ENCODE measurements at places on chromosomes 16 and 17.

- no peak for DNase-seq
These were observed 3.0 kb upstream of the MTMR4 start for GRCh38 chr17:58517378-58517927.

DNA sequence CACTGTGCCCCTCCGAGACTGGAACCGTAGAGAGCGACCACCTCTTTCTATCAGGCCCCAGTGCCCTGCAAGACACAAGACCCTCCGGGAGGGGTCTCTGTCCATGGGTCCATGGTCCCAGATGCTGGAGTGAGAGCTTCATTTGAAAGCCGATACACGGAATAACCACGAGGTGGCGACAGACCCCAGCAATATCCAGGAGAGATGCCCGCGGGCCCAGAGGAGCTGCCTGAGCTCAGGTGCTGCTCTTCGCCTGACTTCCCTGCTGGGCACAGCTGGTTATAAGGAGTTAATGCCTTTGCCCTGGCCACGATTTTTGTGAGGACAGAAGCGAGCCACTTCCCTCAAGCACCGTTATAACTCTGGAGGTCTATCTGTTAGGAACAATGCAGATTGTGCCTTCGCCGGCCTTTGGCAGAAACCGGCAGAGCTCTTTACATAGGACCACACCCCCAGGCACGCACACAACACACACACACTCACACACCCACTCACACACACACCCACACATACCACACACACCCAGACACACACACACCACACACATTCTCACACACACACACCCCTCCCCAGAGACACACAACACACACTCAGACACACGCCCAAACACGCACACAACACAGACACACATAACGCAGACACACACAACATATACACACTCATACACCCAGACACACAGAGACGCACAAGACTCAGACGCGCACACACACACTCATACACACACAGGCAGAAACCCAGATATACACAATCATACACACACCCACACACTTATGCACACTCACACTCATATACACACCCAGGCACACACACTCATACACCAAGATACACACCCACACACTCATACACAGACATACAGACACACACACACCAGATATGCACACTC, 436.4 kb downstream of the SOX9 start:
- no peak for DNase-seq

DNA sequence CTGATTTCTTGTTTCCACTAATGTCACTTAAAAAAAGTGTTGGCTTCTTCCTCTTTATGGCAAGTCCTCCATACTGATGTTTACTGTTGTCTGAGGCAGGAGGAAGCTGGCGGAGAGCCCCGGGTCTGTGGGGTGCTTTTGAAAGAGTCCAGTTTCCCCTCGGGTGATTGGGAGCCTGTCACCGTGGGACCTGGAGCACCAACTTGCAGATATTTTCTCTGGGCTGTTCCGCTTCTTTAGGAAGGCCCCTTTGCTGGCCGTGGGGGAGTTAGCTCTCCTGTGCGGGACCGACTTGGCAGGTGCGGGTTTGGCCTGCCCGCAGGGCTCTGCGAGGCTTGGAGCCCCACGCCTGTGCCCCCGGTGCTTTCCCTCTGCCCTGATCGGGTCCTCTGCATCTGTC, 3.1 kb downstream of the BANP start:
- no peak for DNase-seq

DNA sequence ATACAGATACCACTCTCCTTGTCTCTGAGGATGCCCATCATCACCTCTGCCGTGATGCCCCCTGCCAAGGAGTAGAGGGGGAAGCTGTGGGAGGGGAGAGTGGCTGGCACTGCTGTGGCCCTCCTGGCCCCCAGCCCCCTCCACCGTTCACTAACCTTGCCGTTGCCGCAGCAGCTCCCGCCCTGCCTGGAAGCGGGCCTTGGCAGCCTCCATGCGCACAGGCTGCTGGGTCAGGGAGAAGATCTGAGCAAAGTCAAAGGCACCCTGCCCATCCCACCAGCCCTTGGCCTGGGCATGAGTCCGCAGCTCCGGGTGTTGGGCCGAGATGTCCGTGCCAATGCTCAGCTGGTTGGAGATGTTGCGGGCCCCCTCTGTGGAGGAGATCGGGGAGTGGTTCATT, 2.4 kb downstream of the SCRN2 start:
- DNase-seq = no peak

DNA sequence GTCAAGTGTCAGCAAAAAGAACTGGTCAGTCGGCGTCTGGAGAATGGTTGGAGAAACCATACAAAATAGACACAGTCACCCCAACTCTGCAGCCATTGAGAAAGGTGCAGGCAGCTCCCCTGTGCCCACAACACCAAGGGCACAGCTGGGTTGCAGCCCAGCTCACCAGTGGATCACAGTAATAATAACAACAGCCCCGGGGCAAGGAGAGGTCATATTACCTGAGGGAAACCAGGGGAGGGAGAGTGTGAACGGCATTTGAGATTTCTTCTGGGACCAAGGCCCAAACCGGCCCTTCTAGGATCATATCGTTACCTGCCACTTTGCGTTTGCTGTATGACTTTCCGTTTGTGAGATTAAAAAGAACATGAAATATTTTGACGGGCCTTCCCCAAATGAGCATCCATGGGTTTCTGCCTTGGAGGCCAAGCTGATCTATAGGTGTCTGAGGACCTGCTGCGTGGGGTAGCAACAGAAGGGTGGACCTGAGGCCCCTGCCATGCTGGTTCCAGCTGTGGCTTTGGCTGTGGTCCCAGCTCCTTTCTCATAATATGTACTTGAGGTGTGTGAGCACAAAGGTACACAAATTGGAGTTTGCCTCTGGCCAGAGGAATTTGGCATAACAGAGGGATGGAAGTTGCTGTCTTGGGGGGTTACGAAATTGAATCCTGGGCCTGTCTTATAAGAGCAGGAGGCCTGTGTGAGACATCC, 154.6 kb downstream of the CMIP start:
- DNase-seq = no peak

- no peak for DNase-seq
These were observed 6.8 kb downstream of the CBX4 start for GRCh38 chr17:79832218-79833109.

DNA sequence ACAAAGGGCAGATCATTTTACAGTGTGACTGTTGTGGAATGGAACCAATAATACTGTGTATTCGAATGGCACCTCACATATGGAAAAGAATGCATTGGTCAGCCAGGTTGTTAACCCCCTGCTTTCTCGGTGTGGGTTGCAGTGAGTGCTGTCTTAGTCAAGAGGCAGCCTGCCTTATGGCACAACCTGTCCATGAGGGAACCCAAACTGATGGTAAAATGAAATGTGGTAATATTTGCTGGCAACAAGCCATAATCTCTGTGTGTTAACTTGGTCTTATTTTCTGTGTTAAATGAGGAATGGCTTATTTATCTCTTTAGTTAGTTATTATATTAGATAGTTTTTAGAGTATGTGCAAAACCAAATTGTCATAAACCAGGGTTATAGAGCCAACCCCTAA, 81.6 kb downstream of the TMC6 start:
- DNase-seq = no peak

DNA sequence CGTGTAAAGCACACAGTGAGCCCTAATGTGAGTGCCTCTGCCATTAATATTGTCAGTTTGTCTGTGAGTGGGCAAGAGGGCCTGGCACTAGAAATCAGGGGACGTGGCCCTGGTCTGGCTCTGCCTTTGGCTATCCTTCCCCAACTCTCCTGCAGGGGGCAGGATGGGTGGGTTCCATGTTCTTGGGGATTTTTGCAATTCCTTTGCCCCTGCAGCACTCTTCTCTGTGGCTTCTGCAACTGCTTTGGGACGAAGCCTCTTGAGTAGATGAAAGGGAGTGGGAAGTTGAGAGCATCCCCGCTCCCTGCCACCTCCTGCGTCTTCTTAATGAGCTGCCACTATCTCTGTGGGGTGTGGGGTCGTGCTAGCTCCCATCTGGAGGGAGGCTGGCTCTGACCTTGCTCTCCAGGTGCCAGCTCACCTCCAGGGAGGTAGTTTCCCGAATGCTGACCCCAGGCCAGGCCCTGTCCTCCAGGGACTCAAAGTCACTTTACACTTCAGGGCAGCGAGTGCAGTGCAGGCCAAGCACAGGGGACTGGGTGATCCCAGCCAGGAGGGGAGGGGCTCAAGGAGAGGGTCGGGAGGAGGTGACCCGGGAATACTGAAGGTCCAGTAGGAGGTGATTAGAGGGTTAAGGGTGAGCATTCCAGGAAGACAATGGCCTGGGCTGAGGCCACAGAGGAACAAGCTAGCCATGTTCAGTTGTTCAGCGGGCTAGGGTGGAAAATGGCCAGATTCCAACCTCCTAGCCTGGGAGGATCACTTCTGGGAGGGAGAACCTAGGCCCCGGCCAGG, 121.0 kb upstream of the NLRP1 start:
- no peak for DNase-seq

DNA sequence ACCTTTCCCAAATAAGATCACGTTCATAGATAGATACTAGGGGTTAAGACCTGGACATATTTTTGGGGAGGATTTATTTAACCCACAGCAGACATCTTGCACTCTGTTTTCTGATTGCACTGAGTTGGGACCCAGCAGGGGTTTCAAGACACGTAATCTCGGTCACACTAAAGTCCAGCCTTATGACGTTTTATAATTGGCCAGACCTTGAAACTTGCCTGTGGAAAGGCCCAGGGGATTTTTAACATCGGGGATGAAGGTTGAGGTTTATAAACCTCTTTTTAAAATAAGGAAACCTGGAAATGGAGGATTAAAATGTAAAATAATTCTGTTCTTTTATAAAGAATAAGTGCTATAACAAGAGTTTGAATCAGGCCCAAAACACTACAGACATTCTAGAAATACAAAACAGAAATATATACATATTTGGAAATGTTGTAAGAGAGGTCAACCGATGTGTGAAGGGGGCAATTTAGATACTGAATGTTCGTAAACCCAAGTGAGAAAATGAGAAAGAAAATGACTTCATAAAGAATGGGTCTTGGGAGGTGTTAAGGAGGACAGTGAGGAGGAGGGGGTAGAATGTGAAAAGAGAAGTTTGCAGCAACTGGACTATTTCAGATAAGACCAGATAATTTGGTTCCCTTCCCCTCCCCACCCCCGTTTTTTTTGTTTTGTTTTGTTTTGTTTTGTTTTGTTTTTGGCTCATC, 61.1 kb upstream of the NOL11 start:
- no peak for DNase-seq

- no peak for DNase-seq
These were observed 214.1 kb downstream of the ANKFN1 start for GRCh38 chr17:56367366-56367765.

DNA sequence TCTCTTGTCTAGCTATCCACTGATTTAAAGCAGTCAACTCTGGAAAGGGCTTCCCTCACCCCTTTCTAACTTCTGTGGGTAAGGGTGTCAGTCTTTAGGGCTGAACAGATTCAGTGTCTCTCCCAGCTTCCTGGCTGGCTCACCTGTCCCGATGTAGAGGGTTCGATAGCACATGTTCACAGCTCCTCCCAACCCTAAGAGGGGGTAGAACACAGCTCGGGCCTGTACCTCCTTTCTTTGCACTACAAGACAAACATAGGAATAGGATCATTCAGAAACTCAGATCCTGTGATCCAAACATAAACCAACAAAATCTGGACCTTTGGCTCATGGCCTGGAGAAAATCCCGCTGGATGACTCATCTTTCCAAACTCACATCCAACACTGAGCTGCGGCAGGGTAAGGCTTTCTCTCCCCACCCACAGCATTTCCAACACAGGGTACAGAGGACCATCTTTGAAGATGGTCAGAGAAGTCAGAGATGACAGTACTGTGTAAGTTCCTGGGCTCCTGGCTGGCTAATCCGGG, 5.8 kb upstream of the DHRS13 start:
- DNase-seq = no peak

- DNase-seq = no peak
These were observed 7.3 kb downstream of the SLC22A31 start for GRCh38 chr16:89192956-89193575.

DNA sequence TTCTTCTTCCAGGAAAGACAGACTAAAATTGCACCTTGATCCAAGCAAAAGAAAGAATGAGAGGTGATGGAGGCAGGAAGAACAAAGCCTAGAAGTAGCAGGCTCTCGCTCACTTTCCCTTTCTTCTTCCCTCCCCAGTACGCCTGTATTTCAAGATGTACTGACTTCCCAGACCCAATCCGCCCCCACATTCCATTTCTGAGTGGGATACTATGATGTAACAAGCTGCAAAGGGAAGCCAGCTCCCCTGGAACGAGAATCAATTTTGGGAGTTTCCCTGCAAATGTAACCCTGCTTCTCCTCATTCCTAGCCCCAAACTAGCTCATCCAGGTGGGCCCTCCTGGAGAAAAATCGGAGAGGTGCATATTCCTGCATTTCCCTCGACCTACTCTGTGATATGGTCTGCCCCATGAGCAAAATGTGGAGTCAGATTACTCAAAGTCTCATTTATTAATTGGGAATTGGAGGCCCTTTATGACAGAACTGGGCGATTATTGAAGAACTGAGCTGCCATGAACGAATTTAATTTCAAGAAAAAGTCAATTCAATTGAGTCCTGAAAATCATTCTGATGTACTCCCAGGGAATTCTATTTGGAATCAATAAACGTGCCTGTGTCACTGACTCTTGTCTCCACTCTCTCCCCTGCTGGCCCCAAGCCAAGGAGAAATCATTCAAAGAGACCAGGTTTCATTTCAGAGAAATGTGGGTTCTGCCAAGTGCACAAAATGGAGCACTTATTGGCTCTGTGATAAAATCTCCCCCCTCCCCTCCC, 398.9 kb downstream of the SHISA9 start:
- DNase-seq = no peak

GRCh38 chr17:38874505-38875400, 4.9 kb downstream of the LASP1 start:
- no peak for DNase-seq

DNA sequence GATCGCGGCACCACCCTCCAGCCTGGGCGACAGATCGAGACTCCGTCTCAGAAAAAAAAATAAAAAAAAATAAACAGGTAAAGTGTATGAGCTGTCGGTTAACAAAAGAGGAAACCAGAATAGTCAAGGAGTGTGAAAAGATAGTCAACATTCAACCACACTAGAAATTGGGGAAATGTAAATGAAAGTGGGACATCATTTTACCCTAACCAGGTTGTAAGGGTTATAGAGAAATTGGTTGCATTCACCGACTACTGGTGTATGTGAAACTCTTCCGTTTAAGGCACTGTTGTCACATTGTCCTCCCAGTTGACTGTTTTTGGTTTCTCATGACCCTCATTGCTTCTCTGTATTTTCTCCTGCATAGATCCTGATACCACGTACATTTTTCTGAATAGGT, 62.8 kb downstream of the RABEP1 start:
- no peak for DNase-seq

- no peak for DNase-seq
These were observed 326.7 kb downstream of the CDH13 start for GRCh38 chr16:82953517-82953916.

GRCh38 chr17:81601525-81602120, 35.3 kb downstream of the NPLOC4 start:
- peak; percentile 26 for DNase-seq

GRCh38 chr17:57394375-57394774, 138.1 kb downstream of the MSI2 start:
- DNase-seq = no peak

DNA sequence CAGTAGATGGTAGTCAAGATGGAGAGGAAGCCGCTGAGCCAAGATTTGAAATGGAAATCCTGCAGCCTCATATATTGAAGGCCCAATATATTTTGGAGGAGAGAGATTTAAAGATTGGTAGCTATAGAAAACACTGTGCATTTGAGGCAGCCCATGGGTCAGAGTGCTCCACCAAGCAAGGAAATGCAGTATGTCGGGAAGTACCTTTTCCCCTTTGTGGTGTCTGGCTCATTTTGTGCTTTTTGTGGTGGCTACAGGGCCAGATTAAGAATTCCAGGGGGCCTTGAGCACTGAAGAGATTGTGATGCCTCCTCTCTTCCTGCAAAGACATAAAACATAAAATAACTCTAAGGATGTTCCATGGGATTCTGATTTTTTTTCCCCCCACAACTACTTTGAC, 39.6 kb downstream of the CDRT15 start:
- DNase-seq = no peak

Data from NCI-H1417 treated with DMSO at 0.1 percent for 48 hours (cell line).